ENCODE measurements at places on chromosomes 7 and 10.

DNA sequence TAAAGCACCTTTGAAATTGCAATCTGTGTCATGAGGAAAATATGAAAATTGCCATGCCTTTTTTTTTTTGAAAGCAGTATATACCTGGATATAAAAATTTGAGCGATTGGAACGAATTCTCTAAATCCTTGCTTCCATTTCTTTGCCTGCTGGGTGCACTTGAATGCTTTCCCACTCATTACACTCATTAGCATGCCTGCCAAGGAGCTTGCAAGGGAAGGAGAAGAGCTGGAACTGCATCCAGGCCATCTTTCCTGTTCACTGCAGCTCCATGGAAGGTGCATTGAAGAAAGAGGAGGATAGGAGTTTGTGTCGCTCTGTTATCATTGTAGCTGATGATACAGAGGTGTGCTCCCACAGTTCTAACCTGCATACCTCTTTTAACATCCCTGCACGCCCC lies 102.4 kb upstream of the GJD4 start:
- no peaks in the 10 kb centered on the region for H3K27me3 ChIP-seq
- H3K4me1 ChIP-seq: peaks cover 11% of the 10 kb centered on the region
- no peak for DNase-seq
- no peaks in the 10 kb centered on the region for H3K36me3 ChIP-seq

DNA sequence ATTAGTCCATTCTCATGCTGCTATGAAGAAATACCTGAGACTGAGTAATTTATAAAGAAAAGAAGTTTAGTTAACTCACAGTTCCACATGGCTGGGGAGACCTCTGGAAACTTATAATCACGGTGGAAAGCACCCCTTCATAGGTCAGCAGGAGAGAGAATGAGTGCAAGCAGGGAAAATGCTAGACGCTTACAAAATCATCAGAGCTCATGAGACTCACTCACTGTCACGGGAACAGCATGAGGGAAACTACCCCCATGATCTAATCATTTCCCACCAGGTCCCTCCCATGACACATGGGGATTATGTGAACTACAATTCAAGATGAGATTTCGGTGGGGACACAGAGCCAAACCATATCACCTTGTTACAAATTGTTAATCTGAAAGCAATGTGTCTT lies 15.8 kb downstream of the TAS2R39 start:
- H3K4me3 ChIP-seq: no peak overlapping the region
- no peak for DNase-seq
- peaks cover 13% of the 10 kb centered on the region for H3K27me3 ChIP-seq
- no peaks in the 10 kb centered on the region for H3K4me1 ChIP-seq

- H3K27ac ChIP-seq: no peak overlapping the region
- H3K36me3 ChIP-seq: peaks cover 1% of the 10 kb centered on the region
- DNase-seq: no peak
- H3K4me1 ChIP-seq: peaks cover 18% of the 10 kb centered on the region
Observed at GRCh38 chr10:96973809-96974747, 142.0 kb downstream of the LCOR start.

DNA sequence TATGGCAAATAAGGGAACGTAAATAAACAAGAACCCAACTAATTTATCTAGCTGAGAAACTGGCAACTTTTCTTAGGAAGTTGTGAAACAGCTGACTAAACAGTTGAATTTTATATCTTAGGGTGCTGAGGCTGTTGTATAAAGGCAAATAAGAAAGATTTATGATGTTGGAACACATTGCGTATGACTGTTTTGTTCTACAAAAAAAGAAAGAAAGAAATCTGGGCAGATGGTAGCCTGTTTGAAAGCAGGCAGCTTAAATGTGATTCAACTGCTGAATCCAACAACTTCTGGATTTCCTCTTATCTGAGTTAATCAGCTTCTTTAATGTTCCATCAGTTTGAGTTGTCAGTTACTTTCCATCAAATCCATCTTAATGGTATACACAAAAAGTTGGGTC lies 214.5 kb downstream of the SNX13 start:
- H3K27ac ChIP-seq: no peak overlapping the region
- no peaks in the 10 kb centered on the region for H3K4me1 ChIP-seq
- no peak for DNase-seq
- no peak overlapping the region for H3K4me3 ChIP-seq
- H3K36me3 ChIP-seq: no peaks in the 10 kb centered on the region

- peaks cover 82% of the 10 kb centered on the region for H3K27me3 ChIP-seq
- peaks cover 8% of the 10 kb centered on the region for H3K4me1 ChIP-seq
- peak overlapping the region; percentile 67 for H3K4me3 ChIP-seq
- H3K27ac ChIP-seq: no peak overlapping the region
- DNase-seq: no peak
Observed at GRCh38 chr10:114042895-114043531, 653 bp upstream of the ADRB1 start.

DNA sequence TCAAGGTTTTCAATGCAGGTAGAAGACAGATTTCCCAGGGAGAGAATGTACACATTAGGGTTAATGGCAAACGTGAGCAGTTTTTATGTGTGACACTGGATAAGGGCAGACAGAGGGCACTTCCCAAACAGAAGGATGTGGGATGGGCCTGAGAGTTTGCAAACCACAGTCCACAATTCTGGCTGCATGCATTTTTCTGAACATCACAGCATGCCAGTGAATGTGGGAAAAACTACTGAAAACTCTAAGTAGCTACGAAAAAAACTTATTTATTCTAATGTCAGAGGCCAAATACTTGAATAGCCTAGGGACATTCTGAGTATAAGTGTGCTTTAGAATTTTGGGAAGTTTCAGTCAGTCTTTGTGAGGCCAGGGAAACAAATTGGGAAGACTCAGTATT lies 145.9 kb downstream of the NRCAM start:
- no peaks in the 10 kb centered on the region for H3K4me1 ChIP-seq
- H3K36me3 ChIP-seq: no peaks in the 10 kb centered on the region
- no peak for DNase-seq

- H3K4me1 ChIP-seq: no peaks in the 10 kb centered on the region
- no peak for DNase-seq
- H3K4me3 ChIP-seq: no peak overlapping the region
- no peaks in the 10 kb centered on the region for H3K36me3 ChIP-seq
- H3K27ac ChIP-seq: no peak overlapping the region
- no peaks in the 10 kb centered on the region for H3K27me3 ChIP-seq
Observed at GRCh38 chr10:76411729-76412435, 980.5 kb downstream of the LRMDA start.

DNA sequence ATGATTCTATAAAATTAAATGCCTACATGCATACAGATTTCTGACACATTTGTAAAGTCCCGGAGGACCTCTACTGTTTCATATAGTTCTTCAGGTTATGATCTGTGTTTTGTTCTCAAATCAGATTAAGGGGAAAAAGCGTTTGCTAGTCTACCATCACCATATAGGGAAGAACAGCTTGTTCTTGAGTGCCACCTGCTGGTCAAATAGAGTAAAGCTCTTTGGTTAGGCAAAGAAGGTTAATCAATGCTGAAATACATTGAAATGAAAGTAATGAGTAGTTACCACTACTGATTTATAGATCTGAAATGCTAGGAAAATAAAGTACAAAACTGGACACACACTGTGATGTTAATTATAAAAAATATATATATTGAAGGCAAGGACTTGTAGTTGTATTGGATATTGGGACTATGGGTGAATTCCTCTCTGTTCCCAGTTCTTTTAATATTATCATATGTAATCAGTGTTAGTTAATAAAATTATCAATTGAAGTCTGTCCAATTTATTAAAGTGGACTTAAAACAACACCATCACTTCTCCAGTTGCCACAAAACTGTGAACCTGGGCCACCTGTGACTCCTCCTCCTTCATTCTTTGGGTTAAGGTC lies 72.6 kb upstream of the PDLIM1 start:
- H3K4me1 ChIP-seq: no peaks in the 10 kb centered on the region
- H3K4me3 ChIP-seq: no peak overlapping the region
- no peak overlapping the region for H3K27ac ChIP-seq
- peaks cover 6% of the 10 kb centered on the region for H3K27me3 ChIP-seq

DNA sequence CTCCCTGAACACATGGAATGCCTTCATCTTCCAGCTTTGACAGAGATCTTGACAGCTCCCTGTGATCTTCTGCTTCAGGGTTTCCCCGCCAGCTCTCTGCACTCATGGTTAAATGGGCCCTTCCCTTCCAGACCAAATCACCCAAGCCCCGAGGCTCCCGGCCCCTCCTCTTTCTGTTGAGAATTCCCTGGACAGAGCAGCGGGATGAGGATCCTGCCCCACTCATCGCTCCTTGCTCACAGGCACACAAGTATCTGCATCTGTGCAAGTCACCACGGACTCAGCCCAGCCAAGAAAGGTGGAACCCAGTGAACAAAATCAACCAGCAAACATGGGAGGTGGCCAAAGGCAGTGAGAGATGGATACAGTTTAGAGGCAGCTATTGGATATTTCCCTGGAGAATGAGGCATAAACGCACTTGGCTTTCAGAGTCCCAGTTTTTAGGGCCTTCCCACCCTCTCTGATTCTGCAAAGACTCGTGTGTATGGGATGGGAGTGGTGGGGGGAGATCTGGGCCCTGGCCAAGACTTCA lies 37.7 kb upstream of the CXCL12 start:
- no peaks in the 10 kb centered on the region for H3K36me3 ChIP-seq
- H3K27me3 ChIP-seq: no peaks in the 10 kb centered on the region
- no peak for DNase-seq
- no peak overlapping the region for H3K27ac ChIP-seq

Data from activated T-helper 1 cell treated with anti-CD3 and anti-CD28 coated beads, Interleukin-12 subunit alpha, Interleukin-12 subunit beta, Interleukin-2, Interleukin-4 antibody, amounts not matched to agents 30 ng/mL and 10 ng/mL and 1 ng/mL, durations not matched to agents 14 hours and 24 hours and 36 hours (primary cell).